Ovary (tissue), 10 donors: ENCODE measurements at places on chromosomes 2 and 18. TPM values are rescaled to one million over a fixed set of nuclear protein-coding genes. Genes with fewer than 3 reads are reported as not detected.

CFAP65 gene
- 0.82 TPM for total RNA-seq

TDRD15 gene
- not detected for total RNA-seq

DNA sequence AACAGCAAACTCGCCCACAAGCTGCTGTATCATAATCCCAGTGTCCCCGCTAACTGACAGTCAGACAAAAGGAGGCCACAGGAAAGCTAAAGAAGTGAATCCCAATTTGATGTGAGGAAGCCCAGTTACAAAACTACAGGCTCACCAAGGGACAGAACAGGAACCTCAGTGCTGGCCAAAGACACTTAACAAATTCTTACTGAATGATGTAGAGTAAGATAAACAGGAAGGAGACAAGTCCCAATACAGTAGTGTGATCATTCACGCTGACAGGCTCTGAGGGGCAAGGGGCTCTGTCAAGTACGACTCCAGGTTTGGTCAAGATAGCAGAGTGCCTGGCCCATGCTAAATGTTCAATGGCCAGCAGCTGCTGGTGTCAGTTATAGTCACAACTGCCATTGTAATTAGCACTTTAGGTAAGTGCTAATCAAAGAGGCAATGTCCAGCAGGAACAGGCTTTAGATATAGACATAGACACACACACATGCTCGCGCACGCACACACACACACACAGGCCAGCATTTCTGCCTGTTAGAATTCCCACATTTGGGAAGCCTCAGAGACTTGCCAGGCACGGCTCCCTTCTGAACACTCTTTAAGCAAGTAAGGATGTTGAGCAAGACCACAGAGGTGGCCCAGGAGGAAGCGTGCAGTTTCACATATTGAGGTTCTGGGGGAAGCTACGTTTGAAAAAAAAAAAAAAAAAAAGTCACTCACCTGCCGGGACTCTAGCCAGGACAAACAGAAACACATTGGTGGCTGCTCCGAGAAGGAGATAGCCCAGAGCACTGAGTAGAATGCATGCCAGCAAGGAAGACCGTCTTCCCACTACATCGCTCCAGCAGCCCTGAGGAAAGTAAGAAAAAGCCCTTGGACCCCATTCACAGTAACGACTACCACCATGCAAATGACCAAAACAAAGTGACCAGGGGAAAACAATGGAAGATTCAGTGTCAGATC lies 35.4 kb upstream of the TMEM182 start:
- no peak overlapping the region for H3K4me3 ChIP-seq
- no peak overlapping the region for H3K27ac ChIP-seq
- H3K4me1 ChIP-seq, result no peaks in the 10 kb centered on the region
- no peak for DNase-seq
- H3K36me3 ChIP-seq, result no peaks in the 10 kb centered on the region

- H3K27me3 ChIP-seq, result no peaks in the 10 kb centered on the region
- H3K4me1 ChIP-seq, result no peaks in the 10 kb centered on the region
- H3K4me3 ChIP-seq, result no peak overlapping the region
- H3K36me3 ChIP-seq, result no peaks in the 10 kb centered on the region
- DNase-seq, result no peak
- no peak overlapping the region for H3K27ac ChIP-seq
These were observed 538.9 kb upstream of the REG3G start for GRCh38 chr2:78486565-78486964.

CFAP221 gene
- 23.4 TPM for total RNA-seq

ASPRV1 gene
- 2.1 TPM for total RNA-seq

- H3K4me3 ChIP-seq, result no peak overlapping the region
- H3K27ac ChIP-seq, result no peak overlapping the region
- no peak for DNase-seq
- no peaks in the 10 kb centered on the region for H3K27me3 ChIP-seq
- no peaks in the 10 kb centered on the region for H3K36me3 ChIP-seq
These were observed 47.0 kb downstream of the CRYGD start for GRCh38 chr2:208077276-208077675.

- peaks cover 3% of the 10 kb centered on the region for H3K27me3 ChIP-seq
- no peaks in the 10 kb centered on the region for H3K36me3 ChIP-seq
- no peak for DNase-seq
- no peak overlapping the region for H3K27ac ChIP-seq
These were observed 187.4 kb upstream of the SLC8A1 start for GRCh38 chr2:40639320-40639719.

GRCh38 chr2:219592736-219593135 lies 4.9 kb upstream of the STK11IP start:
- no peaks in the 10 kb centered on the region for H3K36me3 ChIP-seq
- no peak overlapping the region for H3K4me3 ChIP-seq
- H3K27me3 ChIP-seq, result no peaks in the 10 kb centered on the region
- peaks cover 8% of the 10 kb centered on the region for H3K4me1 ChIP-seq
- no peak overlapping the region for H3K27ac ChIP-seq

AGXT gene
- total RNA-seq, result not detected

CDCA7 gene
- 0.80 TPM for total RNA-seq

GRCh38 chr2:195721042-195721441 lies 64.0 kb downstream of the SLC39A10 start:
- DNase-seq, result no peak
- H3K27me3 ChIP-seq, result no peaks in the 10 kb centered on the region
- no peak overlapping the region for H3K27ac ChIP-seq
- H3K36me3 ChIP-seq, result no peaks in the 10 kb centered on the region
- no peak overlapping the region for H3K4me3 ChIP-seq
- no peaks in the 10 kb centered on the region for H3K4me1 ChIP-seq

- peak; percentile 40 for DNase-seq
- H3K27ac ChIP-seq, result no peak overlapping the region
- no peaks in the 10 kb centered on the region for H3K36me3 ChIP-seq
- no peaks in the 10 kb centered on the region for H3K27me3 ChIP-seq
- H3K4me1 ChIP-seq, result peaks cover 14% of the 10 kb centered on the region
- H3K4me3 ChIP-seq, result no peak overlapping the region
These were observed 14.0 kb downstream of the RAMP1 start for GRCh38 chr2:237873421-237873831.

DNA sequence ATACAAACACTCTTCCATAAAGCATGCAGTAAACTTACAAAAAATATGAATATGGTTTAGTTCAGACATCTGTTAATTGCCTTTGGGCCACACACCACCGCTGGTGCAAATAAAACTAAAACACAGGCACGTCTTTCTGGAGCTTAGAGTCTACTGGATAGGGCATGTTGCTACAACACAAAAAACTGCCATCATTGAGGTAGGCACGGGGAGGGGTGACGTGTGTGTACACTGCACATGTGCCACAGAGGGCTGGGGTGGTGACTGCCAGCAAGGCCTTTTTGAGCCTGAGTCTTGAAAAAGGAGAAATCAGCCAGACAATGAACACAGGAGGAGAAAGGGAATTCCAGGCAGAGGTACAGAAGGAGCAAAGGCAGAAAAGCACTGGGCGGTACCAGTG lies 5.1 kb downstream of the SERPINE2 start:
- no peak for DNase-seq
- no peak overlapping the region for H3K4me3 ChIP-seq
- H3K27me3 ChIP-seq, result no peaks in the 10 kb centered on the region
- H3K4me1 ChIP-seq, result peaks cover 22% of the 10 kb centered on the region
- no peaks in the 10 kb centered on the region for H3K36me3 ChIP-seq

DNA sequence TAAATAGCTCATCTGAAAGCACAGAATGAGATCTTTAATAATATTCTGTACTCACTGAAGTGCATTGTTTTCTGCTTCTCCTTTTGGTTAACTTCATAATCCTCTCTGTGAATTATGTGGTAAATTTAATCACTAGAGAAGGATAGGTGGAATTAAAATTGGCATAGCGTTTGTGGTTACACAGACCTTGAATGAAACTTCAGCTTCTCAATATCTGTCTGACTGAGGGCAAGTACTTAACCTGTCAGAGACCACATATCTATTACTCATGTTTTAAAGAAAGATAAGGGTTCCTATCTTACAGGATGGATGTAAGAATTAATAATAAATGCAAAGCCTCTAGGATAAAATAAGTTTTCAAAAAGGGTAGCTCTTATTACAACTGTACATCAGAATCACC lies 861.8 kb downstream of the TRIB2 start:
- H3K36me3 ChIP-seq, result no peaks in the 10 kb centered on the region
- H3K4me3 ChIP-seq, result no peak overlapping the region
- DNase-seq, result no peak
- no peaks in the 10 kb centered on the region for H3K4me1 ChIP-seq
- H3K27ac ChIP-seq, result no peak overlapping the region
